ENCODE measurements at places on chromosomes 7 and 10. TPM values are rescaled to one million over a fixed set of nuclear protein-coding genes. Genes with fewer than 3 reads are reported as not detected.

The OR2A7 gene
- not detected for total RNA-seq

The MMD2 gene
- not detected for total RNA-seq

The SLC16A12 gene
- total RNA-seq = 1.6 TPM

The ENTPD1 gene
- 8.9 TPM for total RNA-seq

The OGDHL gene
- total RNA-seq = 0.52 TPM

The TUBGCP2 gene
- 39.7 TPM for total RNA-seq

The COL28A1 gene
- total RNA-seq = 2.1 TPM

The ZC3HAV1L gene
- total RNA-seq = 16.7 TPM

The INTS15 gene
- 10.4 TPM for total RNA-seq

The ANKRD7 gene
- 3.1 TPM for total RNA-seq

The RAB19 gene
- 0.52 TPM for total RNA-seq

The VAX1 gene
- not detected for total RNA-seq

The HOXA2 gene
- total RNA-seq = under 0.01 TPM

The IDI2 gene
- not detected for total RNA-seq

The SEMA3E gene
- total RNA-seq = 1.0 TPM

The ALOX5 gene
- 3.1 TPM for total RNA-seq

The CALHM1 gene
- not detected for total RNA-seq

The WEE2 gene
- total RNA-seq = not detected

The FEZF1 gene
- total RNA-seq = not detected

The NUTM2E gene
- total RNA-seq = not detected

The NODAL gene
- not detected for total RNA-seq

The STAMBPL1 gene
- 15.1 TPM for total RNA-seq

The BMPER gene
- 9.4 TPM for total RNA-seq

The CRYGN gene
- not detected for total RNA-seq

The MINDY4 gene
- total RNA-seq = 7.8 TPM

The RASSF4 gene
- total RNA-seq = 21.4 TPM

The EGR2 gene
- 3.7 TPM for total RNA-seq

The UBE3C gene
- total RNA-seq = 78.8 TPM

The PAX4 gene
- not detected for total RNA-seq

The PTF1A gene
- total RNA-seq = not detected

The NPFFR1 gene
- under 0.01 TPM for total RNA-seq

The FKBP9 gene
- total RNA-seq = 176 TPM

The NPY4R2 gene
- total RNA-seq = 0.52 TPM

The GBX1 gene
- total RNA-seq = not detected

The TUBB8 gene
- not detected for total RNA-seq

The CHAT gene
- total RNA-seq = not detected

The PNLIP gene
- total RNA-seq = 1.0 TPM
